Activated CD4-positive, alpha-beta T cell treated with anti-CD3 and anti-CD28 coated beads, Interleukin-2, amount 50 U/mL, for 4 hours (primary cell): ENCODE measurements at places on chromosomes 2 and 18.
A peak's percentile ranks its signal among the peaks of the same experiment; 100 is the strongest.

- DNase-seq = no peak
Measured at GRCh38 chr2:217746808-217747207, 256.0 kb downstream of the TNS1 start.

- DNase-seq = no peak
Measured at GRCh38 chr2:55567298-55567697, 47.8 kb downstream of the CFAP36 start.

GRCh38 chr2:28956890-28957289 is 24.2 kb upstream of the TOGARAM2 start:
- DNase-seq = no peak

GRCh38 chr2:42230891-42231290 is 61.7 kb downstream of the EML4 start:
- DNase-seq = no peak

- no peak for DNase-seq
Measured at GRCh38 chr2:127637725-127638252, 8.2 kb upstream of the GPR17 start.

DNA sequence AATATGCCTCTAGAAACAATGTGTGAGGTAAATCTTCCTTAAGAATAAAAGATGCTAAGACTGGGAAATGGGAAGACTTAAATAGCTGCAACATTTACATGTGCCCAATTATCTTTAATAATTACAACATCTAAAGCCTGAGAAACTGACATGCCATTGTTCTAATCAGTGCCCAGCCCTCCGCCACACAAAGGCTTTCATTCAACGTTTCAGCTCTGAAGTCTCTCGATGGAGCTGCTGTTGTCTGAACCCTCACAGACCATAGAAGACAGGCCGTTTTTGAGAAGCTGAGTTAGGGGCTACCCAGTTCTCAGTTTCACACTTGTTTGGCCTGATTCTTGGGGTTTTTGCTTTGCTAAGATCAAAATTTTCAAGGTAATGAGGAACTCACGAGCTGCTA is 315.4 kb upstream of the CHST9 start:
- DNase-seq = no peak

DNA sequence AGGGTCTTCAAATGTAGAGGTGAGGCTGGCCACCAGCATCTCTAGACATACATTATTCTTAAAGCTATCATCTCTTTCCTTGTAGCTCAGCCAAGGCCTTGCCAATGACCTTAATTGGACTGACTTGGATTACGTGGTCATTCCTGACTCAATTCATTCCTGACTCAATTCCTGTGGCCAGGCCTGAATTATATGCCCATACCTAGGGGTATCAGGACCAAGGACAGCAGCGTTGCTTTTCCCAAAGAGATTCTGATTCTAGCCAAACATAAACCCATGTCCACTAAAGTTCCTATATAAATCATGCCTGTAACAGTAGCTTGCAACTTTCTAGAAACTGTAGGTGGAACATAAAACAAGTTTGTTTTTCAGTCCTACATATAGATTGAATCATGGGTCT is 231.7 kb downstream of the ARL6IP6 start:
- DNase-seq = no peak

- DNase-seq = no peak
Measured at GRCh38 chr18:59994357-59994756, 94.6 kb downstream of the PMAIP1 start.

GRCh38 chr2:62705859-62706720 is 577 bp downstream of the EHBP1 start:
- DNase-seq = peak; percentile 37

- no peak for DNase-seq
Measured at GRCh38 chr2:162092008-162092390, 18.0 kb upstream of the DPP4 start.

DNA sequence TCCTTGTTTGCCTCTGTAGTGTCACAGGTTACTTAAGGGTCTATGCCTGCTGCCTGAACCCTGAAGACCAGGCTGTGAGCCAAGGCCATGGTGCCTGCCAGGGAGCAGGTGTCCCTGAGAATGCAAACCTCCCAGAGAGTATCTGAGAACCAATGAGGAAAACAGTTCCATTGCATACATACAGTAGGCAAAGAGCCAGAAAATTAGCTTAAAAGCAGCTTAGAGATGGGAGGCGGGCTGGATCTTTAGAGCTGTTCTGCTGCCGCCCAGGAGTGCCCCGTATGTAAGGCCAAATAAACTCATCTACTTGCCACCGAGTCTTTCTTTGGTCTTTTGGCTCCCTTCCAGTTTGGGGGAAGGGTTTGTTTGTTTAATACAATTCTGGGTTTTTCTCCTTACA is 327.9 kb downstream of the CLIP4 start:
- DNase-seq = no peak

GRCh38 chr2:237916296-237916695 is 50.5 kb upstream of the UBE2F start:
- no peak for DNase-seq

DNA sequence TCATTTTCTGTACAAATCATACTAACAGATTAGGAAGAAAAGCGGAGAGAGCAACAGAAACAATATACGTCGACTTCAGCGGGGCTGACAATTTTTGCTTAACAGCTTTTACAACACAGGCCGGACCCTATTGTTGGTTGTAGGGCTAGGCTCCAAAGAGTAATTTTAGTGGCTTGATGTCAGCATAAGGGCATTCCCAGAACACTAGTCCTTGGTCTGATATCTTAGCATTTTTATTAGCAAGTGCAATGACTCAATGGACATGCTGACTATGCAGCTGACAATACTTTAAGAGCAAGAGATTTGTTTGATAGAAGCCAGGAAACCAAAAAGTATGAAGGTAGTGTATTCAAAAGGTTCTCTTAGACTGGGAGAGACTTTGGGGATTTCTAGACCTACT is 209.9 kb downstream of the LNPK start:
- no peak for DNase-seq

DNA sequence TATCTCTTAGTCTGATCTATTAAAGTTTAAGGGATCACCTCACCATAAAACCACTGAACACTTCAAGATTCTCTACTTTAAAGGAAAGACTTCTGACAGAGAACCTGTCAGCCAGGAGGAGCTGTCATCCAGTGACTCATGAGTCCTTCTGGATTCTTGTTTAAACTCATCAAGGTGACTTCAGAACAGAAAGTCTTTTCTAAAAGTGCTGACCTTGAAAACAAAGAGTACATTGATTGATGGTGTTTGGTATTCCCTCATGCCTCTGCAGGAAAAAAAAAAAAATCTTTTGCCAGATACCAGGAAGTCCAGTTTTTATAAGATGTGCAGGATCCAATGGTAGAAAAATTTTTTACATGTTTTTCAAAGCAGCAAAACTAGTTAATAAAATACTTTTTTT is 12.3 kb downstream of the DSG2 start:
- no peak for DNase-seq

- no peak for DNase-seq
Measured at GRCh38 chr2:1676091-1676912, 68.0 kb downstream of the PXDN start.

GRCh38 chr2:112314856-112315255 is 39.5 kb downstream of the ZC3H6 start:
- DNase-seq = no peak

- DNase-seq = peak; percentile 52
Measured at GRCh38 chr18:46155641-46156051, 51.5 kb downstream of the HAUS1 start.

DNA sequence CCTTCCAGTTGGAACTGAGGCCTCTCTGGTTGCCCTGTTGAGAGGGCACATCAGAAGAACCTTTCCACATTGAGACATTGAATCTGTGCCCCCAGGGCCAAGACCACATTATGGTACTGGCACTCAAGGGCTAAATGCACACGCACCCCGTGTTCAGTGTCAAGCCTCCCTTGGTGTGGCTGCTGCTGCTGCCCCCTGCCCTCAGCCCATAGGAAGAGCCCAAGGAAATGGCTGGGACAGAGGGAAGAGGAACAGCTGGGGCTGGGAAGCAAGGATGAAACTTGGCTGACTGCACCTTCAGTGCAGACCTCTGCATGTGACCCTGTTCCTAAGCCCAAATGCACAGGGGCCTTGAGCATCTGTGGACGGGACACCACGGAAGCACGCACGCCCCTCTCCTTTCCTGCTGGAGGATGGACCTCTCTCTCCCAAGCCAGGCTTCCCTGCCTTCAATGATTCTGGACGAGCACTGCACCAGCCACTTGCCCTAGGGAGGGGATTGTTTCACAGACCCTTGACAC is 40.2 kb downstream of the NIFK start:
- no peak for DNase-seq

- no peak for DNase-seq
Measured at GRCh38 chr2:61018318-61018755, 282 bp upstream of the PUS10 start.

- peak; percentile 47 for DNase-seq
Measured at GRCh38 chr18:12236934-12237832, 17.0 kb upstream of the CIDEA start.

- peak; percentile 14 for DNase-seq
Measured at GRCh38 chr2:26088038-26088643, 54.3 kb downstream of the RAB10 start.

DNA sequence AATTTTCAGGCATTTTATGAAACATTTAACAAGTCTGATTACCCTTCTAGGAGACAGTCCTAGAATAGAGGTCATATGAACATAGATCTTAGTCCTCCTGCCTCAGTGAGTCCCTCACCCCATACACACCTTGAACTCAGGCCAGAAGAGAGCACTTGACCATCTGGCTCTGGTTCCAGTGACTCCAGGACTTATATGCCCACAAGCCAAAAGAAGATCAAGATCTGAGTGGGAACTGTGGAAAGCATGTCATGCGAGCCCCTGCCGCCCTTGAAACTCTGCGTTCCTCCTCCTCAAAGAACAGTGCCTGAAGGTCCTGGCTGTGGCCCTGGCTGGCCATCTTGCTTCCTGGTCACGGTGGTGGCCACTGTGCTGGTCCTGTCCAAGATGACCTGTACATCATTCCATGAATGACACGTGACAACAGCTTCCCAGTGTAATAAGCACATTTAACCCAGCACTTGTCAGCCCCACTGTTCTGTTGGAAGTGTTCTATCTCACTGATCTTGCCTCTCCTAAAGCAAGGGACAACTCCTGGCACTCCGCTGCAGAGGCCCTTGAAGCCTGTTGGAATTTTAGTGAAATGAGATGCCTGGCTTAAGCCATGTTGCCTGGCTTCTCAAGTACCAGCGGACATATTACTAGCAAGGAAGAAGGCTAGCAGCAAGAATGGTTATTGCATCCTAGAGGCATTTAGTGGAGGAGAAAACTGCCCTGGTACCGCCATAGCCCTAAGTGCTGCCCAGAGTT is 17.6 kb downstream of the TTC32 start:
- DNase-seq = no peak

DNA sequence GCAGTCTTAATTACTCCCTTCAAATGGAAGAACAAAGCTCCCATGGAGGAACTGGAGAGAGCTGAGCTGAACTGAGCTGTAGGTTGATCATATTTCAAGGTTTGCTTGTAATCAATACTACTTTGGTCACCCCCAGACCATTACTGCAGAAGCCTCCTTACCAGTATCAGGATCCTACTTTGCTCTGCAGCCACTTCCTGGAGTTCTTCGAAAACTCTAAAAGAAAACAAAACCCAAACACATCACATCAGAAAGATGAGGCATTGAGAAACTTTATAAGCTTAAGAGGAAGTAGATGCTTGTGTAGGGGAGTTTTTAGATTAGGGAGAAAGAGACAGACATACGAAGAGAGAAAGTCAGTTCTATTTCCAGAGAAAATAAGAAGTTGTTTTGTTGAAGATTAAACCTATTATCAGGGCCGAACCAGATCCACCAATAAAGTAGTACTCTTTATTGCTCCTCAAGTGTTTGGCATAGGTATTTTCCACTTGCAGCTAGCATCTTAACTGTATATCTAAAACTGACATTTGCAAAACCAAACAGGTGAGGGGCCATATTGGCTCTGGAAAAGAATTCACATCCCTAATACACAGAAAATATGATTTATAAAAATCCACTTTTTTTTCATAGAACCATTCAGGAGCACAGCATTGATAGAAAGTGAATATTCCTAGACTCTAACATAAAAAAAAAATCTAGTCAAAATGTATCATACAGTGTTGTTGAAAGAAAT is 166.9 kb upstream of the KLF7 start:
- no peak for DNase-seq

DNA sequence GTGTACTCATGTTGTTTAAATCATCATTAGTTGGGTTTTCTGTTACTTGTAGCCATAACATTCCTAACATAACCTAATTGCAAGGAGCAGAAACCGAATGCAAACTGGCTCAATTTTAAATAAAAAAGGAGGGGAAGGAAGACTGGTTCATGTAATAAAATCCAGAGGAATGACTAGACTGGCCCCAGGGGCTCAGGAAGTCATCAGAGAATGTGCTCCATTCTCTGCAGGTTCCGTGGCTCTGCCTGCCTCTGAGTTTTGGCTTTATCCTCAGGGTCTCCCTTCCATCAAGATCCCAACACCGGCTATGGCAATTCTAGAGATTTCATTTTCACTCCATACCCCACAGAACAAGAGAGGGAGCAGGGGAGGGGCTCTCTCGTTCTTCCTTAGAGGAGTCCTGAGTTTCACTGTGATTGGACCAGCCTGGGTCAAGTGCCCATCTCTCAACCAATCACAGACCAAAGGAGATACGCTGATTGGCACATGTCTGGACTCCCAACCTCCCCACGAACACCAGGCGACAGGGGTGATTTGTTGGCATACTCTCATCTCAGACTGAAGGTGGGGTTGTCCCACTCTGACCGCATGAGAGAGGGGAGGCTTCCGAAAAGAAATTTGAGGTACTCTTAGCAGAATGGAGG is 64.8 kb downstream of the NPPC start:
- no peak for DNase-seq

DNA sequence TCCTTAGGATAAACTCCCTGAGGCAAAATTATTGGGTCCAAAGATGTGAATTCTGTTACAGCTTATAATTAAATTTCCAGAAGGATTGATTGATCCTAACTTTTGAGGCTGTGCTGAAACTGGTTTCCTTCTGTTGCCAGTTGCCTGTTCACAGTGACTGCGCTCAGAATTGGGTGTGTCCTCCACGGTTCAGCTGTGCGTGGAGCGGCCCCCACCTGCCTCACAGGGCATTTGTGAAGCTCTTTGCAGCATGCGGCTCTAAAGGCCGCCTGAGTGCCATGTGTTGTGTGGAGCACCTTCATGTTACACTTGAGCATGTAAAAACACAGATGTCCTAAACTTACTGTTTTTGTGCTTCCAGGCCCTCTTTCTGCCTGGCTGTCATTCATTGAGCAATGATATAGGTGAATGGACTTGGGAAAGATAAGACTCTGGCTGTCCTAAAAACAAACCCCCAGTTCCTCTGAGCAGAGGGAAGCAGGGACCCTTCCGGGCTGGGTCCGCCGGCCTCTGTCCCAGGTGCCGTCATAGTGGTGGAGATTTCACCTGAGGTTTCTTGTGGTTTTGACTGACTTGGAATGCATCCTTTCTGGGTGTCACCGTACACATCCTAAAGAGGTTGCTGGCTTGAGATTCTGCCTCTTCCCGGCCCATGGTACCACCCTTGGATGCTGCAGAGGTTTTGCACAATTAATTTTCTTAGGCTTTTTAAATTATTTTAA is 173.6 kb downstream of the LDLRAD4 start:
- DNase-seq = no peak

GRCh38 chr18:44898498-44898897 is 217.8 kb downstream of the SETBP1 start:
- DNase-seq = no peak

- no peak for DNase-seq
Measured at GRCh38 chr18:10365901-10366300, 88.5 kb upstream of the APCDD1 start.
